ENCODE measurements at places on chromosomes 11 and 22. TPM values are rescaled to one million over a fixed set of nuclear protein-coding genes. Genes with fewer than 3 reads are reported as not detected.
A peak's percentile ranks its signal among the peaks of the same experiment; 100 is the strongest.

The SIK2 gene
- 0.05 TPM for polyA plus RNA-seq

- DNase-seq, result no peak
Measured at GRCh38 chr11:64741375-64742086, 2.4 kb downstream of the RASGRP2 start.

GRCh38 chr22:23278883-23279675 lies 98.8 kb downstream of the BCR start:
- no peak for DNase-seq

DNA sequence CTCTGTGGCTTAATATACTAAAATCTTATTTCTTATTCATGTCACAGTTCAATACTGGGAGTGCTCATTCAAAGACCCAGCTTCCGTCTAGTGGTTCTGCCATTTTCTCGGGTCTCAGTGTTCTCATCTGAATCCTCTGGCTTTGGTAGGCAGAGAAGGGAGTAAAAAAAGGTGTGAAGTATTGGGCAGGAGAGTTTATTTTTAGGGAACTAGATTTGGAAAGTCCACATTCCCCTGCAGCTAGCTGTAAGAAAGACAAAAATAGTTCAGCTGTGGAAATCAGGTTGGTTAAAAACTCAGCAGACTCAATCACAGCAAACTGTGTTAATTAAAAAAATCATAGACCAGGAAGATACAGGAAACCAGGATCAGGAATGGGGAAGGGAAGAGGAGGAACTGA lies 4.1 kb upstream of the LYVE1 start:
- no peak for DNase-seq

GRCh38 chr11:72305891-72306585 lies 62.1 kb upstream of the PHOX2A start:
- DNase-seq, result no peak

DNA sequence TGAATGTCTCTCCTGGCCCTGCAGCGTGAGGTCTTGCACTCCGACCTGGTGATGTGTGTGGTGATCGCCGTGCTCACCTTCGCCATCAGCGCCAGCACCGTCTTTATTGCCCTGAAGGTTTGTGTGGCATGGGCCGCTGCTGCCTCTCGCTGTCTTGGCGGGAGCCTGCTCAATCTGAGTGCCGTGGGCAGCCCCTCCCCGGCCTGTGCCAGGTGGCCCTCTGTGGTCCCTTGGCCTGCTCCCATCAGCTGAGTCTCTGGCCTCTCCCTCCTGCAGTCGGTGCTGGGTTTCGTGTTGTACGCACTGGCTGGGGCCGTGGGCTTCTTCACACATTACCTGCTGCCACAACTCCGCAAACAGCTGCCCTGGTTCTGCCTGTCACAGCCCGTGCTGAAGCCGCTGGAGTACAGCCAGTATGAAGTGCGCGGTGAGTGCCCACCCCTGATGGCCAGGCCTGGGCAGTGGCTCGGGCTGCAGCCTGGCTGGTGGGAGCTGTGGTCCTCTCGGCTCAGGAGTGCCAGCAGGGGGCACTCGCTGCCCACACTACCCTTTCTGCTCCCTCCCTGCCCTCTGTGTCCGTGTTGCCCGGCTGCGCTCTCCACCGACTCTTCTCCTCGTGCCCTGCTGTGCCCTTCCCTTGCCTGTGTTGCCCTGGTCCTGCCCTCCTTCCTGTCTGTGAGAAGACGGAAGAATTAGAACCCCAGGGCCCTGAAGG lies 10.2 kb downstream of the PCNX3 start:
- peak; percentile 21 for DNase-seq

The SLC29A2 gene
- 0.83 TPM for polyA plus RNA-seq

The MMP20 gene
- not detected for polyA plus RNA-seq

DNA sequence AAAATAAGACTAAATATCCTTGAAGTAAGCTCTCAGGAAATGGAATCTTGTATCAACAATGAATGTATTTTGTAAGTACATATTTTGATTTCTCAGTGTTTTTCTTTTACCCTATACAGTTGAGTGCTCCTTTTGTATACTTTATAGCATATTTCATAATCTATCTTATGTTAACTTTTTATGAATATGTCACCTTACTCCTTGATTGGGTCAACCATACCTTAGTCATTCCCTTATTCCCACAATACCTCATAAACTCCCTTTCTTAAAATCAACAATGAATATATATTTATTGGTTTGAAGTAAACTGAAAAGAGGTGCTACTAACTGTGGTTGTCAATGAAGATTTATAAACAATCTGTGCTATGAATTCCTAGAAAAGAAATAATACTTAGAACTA lies 686.2 kb downstream of the METTL15 start:
- DNase-seq, result no peak

The USP2 gene
- not detected for polyA plus RNA-seq

The OR51B2 gene
- not detected for polyA plus RNA-seq

GRCh38 chr11:92453055-92453454 lies 228.4 kb downstream of the FAT3 start:
- no peak for DNase-seq

GRCh38 chr22:35746946-35747703 lies 29.5 kb downstream of the APOL5 start:
- no peak for DNase-seq

GRCh38 chr11:94545264-94546161 lies 1.8 kb downstream of the FUT4 start:
- no peak for DNase-seq

DNA sequence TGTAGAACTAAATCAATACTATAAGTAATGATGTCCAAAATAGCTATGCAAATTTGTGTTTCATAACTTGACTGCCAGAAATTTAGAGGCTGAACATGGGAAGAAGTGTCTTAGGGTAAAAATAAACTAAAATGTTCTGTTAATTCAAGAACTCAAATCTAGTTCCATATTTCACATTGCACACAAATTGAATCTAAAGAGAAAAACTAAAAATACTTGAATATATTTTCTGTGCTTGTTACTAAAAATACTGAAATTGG lies 43.5 kb downstream of the FANCF start:
- DNase-seq, result no peak

DNA sequence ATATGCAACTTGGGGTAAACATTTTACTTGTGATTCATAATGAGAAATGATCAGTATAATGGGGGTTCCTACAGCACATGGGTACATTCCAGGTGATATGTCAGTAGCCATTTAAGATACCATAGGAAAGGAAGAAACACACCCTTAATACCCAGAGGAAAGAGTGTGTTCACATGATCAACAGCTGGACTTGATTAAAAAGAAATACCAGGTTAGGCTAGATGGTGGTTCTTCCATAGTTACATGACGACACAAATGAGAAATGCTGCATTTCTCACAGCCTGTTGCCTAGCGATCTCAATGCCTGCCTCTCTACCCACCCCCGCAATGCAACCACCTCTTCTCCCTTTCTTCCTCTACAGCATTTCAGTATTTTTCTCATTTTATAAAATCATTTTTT lies 96.8 kb downstream of the TTC28 start:
- DNase-seq, result no peak
